ENCODE measurements at places on chromosomes 2 and 18.

DNA sequence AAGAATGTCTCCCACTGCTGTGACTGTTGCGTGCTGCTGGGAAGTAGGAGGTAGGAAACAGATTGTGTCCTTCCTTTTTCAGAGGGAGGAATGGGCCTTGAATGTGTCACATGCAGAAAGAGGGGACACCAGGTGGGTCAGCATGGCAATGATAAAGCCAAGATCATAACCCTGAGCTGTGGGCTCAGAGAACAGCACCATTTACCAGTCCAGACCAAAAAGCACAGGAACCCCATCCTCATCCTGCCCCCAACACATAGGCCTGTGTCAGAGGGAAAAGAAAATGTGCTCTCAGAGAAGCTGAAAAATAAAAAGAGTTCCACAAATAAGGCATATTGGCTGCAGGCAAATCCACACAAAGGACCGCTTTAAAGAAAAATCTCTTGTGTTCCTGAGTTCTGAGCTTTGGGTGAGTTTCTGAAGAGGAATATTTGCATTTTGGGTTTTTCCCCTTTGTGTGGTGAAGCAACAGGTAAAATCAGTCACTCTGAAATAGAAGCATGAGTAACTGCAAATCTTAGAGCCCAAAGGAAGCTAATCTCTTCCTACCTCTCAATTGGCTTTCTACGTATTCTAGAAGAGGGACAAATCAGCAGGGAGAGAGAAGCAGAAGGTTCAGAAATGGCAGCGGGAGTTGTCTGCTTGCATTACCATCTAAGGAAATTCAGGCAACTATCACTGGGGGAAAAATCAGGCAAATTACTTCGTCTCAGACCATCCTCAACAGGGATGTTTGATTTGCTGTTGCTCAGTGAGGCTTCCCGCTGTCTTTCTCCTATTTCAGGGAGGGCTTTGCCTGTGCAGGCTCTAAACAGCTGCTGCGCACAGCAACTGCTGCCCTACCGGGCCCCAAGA, 106.8 kb downstream of the BCL11A start:
- DNase-seq: no peak

- DNase-seq: no peak
Measured at GRCh38 chr2:105290981-105291660, 38.4 kb downstream of the TGFBRAP1 start.

- DNase-seq: no peak
Measured at GRCh38 chr2:140988597-140988996, 1142.2 kb downstream of the LRP1B start.

- no peak for DNase-seq
Measured at GRCh38 chr2:226979004-226979403, 143.2 kb downstream of the RHBDD1 start.

GRCh38 chr2:191740016-191740419, 62.1 kb downstream of the NABP1 start:
- DNase-seq: no peak

GRCh38 chr18:75574187-75574586, 146.7 kb upstream of the SMIM21 start:
- no peak for DNase-seq

Data from fibroblast of skin of left biceps (primary cell).